Amygdala (tissue), 56 donors: ENCODE measurements at places on chromosomes 1 and 21.

GRCh38 chr1:37325010-37325409 is 149.4 kb upstream of the ZC3H12A start:
- peak; percentile 26 for DNase-seq

GRCh38 chr21:16676391-16676790 is 836.5 kb upstream of the CXADR start:
- DNase-seq, result no peak

DNA sequence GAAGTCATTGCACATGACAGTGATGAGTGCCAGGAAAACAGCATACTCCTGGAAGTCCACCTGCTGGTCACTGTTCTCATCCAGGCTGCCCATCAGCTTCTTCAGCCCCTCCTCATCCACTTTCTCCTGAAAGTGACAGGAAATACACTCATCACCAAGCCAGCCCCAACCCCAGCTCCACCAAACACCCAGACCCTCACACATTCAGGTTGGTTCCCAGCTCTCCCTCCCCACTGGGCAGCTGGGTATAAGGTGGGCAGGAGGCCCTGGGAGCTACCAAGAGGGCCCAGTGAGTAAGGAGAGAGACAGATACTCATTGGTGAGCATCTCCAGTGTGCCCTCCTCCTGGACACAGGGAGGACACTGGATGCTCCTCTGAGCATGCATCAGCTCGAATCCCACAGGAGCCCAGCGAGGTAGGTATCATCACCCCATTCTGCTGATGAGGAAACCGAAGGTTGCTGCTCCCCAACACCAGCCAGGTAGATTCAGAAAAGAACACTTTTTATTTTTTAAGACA is 4.1 kb downstream of the S100A2 start:
- DNase-seq, result no peak

- no peak for DNase-seq
Measured at GRCh38 chr1:87800006-87800405, 471.3 kb downstream of the LMO4 start.

DNA sequence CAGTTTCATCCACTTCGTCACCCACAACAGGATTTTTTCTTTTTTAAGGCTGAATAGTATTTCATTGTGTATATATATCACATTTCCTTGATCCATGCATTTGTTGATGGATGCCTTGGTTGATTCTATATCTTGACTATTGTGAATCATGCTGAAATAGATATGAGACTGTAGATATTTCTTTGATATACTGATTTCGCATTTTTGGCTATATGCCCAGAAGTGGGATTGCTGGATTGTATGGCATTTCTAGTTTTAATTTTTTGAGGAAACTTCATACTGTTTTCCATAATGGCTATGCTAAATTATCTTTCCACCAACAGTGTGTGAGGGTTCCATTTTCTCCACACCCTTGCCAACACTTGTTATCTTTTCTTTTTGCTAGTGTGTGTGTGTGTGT is 5.0 kb downstream of the GUCA2B start:
- no peak for DNase-seq

- DNase-seq, result no peak
Measured at GRCh38 chr1:107538502-107538901, 397.7 kb downstream of the NTNG1 start.

- DNase-seq, result peak; percentile 48
Measured at GRCh38 chr1:37741130-37741529, 23.8 kb downstream of the EPHA10 start.

DNA sequence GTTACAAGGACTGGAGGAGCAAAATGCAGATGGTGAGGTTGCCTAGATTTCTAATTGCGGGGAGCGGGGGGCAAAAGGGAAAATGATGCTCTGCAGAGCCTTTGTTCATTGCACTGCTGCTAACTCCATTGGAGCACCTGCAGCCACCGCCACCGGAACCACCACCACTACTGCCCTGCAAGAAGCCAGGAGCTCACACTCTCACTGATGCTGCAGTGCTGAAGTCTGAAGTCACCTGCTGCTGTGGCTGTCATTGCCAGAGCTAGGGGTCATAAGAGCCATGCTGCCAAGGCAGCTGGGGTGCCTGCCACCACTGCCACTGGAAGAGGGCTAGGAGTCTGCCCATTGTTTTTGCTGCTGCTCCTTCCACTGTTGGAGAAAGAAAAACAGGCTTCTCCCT is 7.3 kb upstream of the HPCAL4 start:
- DNase-seq, result no peak

DNA sequence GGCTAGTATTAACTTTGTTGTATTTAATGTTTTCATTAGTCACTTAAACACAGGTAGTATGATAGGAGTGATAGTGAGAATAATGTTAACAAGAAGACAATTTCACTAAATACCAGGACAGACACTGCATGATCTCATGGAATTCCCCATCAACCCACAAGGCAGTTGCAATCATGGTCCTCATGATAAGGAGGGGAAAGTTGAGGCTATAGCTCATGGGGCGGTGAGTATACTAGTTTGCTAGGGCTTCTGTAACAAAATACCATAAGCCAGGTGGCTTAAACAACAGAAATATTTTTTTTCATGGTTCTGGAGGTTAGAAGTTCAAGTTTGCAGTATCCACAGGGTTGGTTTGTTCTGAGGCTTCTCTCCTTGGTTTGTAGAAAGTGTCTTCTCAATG is 115.8 kb downstream of the DSCAM start:
- DNase-seq, result no peak

- no peak for DNase-seq
Measured at GRCh38 chr1:212973899-212974298, 23.6 kb downstream of the VASH2 start.

DNA sequence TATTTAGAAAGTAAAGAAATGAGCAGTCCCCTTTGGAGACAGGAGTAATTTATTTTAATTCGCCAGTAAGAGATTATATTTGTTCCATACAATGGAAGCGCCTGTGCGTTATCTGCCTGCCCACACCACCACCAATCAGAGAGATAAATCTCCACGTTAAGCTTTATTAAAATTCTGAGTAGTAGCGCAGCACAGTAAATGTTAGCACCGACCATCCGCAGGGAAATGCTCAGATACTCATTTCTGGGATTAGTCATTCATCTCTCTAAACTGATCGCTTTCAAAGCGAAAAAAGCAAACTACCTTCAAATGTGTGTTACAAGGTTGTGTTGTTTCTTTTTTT is 1.2 kb downstream of the ETS2 start:
- no peak for DNase-seq

DNA sequence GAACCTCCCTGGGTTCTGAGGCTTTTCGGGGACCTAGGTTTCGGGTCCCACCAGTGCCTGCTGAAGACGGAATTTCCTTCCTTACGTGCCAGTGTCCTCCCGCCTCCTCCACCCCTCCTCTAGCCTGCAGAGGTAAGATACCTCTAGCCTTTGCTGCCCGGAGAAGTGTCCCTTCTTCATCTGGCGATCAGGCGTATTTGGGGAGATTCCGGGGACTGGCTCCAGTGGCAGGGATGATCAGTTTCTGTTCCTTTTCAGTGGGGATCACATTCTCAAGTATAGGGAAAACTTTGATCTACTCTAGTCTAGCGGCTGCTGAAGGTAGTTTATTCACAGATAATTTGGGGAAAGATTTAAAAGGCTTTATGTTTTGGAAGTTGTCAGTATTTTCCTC is 674 bp downstream of the CEP350 start:
- no peak for DNase-seq

DNA sequence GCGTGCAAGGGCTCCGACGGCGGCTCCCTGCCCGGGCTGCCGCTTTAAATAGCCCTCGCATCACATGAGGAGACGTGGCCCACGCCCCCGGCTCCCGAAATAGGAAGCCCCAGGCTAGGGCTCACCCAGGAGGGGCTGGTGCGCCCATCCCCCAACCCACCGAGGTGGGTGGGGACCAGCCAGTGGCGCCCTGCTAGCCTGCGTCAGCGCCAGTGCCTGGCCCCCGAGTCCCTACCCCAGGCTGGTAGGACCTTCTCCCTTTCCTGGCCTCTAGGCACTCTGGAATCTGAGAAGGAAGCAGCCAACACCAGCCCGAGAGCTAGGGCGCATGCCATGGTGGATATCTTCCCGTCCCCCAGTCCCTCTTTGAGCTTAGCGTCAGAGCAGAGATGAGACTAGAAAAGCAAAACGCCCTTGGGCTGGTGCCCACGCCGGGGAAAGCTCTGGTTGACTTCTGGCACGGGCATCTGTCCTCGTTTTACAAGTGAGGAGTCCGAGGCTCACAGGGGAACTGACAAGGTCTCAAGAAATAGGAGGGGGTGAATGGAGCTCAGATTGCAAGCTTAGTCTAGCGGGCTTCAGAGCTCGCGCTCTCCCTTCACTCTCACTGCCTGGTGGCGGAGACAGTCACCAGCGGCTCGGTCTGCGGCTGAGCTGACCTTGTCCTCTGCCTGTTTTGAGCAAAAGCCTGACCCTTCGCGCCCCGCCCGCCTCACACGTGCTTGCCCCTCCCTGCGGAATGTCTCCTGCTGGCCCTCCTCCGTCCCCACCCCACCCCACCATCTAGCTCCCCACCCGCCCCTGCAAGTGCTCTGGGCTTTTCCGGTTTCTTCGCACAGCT is at the start of gene FABP3:
Gene FABP3, minus strand, starts transcription at position 21 of the 841 bp plus-strand sequence. CDS start 62 bp downstream, outside the sequence.
- DNase-seq, result peak; percentile 59

DNA sequence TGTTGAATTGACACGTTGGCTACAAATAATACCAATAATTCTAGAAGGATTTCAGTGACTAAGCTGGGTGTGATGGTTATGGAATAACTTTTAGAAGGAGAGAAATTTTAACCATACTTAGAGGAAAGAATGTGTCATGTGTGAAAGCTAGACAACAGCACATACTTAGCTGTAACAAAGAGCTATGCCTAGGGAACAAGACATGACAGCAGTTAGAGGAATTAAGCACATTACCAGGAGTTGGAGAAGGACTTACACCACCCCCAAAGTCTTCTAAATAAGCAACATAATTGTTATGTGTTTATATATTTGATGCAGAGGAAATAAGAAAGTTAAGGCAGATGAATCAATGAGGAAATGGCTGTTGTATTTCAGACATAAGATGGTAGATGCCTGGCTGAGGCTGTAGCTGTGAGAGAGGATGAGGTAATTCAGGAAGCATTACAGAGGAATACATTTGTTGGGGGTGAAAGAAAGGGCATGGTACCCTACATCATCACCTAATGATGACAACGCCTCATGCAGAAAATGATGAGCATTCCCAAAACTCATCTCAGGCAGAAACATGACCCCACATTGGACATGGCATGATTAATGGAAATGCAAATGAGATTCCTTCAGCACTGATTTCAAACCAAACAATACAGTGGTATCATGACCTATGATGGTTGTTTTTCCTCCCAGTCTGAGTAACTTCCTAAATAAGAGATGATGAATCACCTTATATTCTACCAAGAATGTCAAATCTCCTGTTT is 211.5 kb downstream of the LHX8 start:
- DNase-seq, result no peak

- DNase-seq, result no peak
Measured at GRCh38 chr21:34055615-34056014, 17.8 kb upstream of the MRPS6 start.

- DNase-seq, result no peak
Measured at GRCh38 chr1:158002631-158003405, 9.4 kb downstream of the KIRREL1 start.

GRCh38 chr1:94925561-94926125 is 1.3 kb downstream of the CNN3 start:
- DNase-seq, result peak; percentile 65
